ENCODE measurements at places on chromosomes 16 and 17. TPM values are rescaled to one million over a fixed set of nuclear protein-coding genes. Genes with fewer than 3 reads are reported as not detected.

Gene PRAC2
- not detected for total RNA-seq

Gene PITPNM3
- 13.8 TPM for total RNA-seq

Gene IGSF6
- total RNA-seq: 1.6 TPM

Gene SMTNL2
- 5.6 TPM for total RNA-seq

Gene PIPOX
- total RNA-seq: 4.7 TPM

Gene EVI2B
- total RNA-seq: 0.63 TPM

Gene KIF19
- total RNA-seq: 0.63 TPM

Gene SULT1A1
- 9.7 TPM for total RNA-seq

Gene NR1D1
- 1.9 TPM for total RNA-seq

Gene TBC1D3I
- total RNA-seq: not detected

Gene AOC3
- total RNA-seq: 0.31 TPM

Gene SLC12A3
- total RNA-seq: not detected
